Activated CD4-positive, alpha-beta T cell treated with anti-CD3 and anti-CD28 coated beads for 48 hours (primary cell): ENCODE measurements at places on chromosomes 1 and 21.

- DNase-seq, result no peak
These were observed 3.3 kb upstream of the OLIG2 start for GRCh38 chr21:33022489-33022827.

DNA sequence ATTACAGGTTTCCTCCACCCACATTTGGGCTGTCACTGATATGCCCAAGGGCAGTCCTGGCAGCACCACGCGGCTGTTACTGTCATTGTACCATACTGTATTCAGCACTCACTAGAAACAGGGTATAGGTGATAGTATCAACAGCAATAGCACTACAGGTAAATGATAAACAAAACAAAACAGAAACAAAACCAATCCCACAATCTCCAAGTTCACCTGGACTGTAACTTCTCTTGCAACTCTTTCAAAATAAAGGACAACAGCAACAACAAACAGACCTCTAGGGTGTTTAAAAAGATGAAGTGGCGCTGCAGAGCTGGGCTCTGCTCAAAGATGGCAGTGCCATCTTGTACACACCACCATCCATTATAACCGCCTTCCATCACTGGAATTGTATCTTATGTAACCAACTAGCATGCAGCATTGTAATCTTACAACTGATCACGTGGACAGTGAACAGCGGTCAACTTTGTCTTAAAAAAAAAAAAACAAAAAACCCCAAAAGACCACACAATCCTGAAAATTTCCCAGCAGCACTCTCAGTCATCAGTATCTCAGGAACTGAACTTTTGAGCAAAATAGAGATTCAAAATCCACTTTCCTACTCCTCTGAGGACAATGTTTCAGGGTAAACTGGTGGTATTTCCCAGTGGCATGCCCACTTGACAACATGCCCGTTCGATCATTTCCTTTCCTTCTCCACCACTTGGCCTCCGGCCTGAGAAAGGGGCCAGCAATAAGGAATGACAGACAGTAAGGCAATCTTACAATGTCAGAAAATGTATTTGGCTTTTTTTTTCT is 3.8 kb downstream of the IRF2BP2 start:
- DNase-seq, result peak; percentile 57

- DNase-seq, result no peak
These were observed 172.7 kb upstream of the ZP4 start for GRCh38 chr1:238063454-238063853.

- no peak for DNase-seq
These were observed 287.2 kb downstream of the LMO4 start for GRCh38 chr1:87615901-87616300.

- DNase-seq, result no peak
These were observed 68.9 kb upstream of the ACTRT2 start for GRCh38 chr1:2952371-2952770.

DNA sequence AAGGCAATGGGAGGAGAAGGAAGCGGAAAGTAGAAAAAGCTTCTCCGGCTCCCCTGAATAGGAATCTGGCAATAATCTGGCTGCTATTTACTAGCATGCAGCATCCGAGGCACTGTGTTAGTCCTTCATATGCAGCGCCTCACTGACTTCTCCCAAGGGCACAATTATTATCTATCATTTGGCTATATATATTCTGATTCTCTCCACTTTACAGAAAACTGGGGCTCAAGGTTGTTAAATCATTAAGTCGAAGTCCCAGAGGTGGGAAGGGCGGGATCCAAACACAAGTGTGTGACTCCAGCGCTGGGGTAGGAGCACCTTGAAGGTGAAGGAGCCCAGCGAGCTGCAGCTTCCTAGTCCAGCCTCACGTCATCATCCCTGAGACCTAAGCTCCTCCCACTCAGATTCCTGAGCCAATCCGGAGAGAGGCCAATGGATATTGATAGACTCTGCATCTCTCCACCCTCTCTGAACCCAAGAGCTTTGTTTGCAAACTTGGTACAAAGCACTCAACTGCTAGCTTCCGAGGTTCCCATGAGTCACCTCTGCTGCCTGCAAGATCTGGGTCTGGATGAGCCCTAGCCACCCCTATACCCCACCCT is 16.6 kb upstream of the EYA3 start:
- no peak for DNase-seq

- no peak for DNase-seq
These were observed 47.6 kb upstream of the RGS1 start for GRCh38 chr1:192527950-192528349.

GRCh38 chr1:199522338-199522737 is 505.2 kb upstream of the NR5A2 start:
- no peak for DNase-seq

- no peak for DNase-seq
These were observed 311.9 kb downstream of the PRDM2 start for GRCh38 chr1:14011888-14012287.

- DNase-seq, result no peak
These were observed 79.4 kb downstream of the ERICH3 start for GRCh38 chr1:74593887-74594866.

- DNase-seq, result no peak
These were observed 10.0 kb downstream of the RSPH1 start for GRCh38 chr21:42486072-42486471.

GRCh38 chr1:171715813-171716251 is 26.0 kb downstream of the VAMP4 start:
- DNase-seq, result no peak

GRCh38 chr21:29933088-29933487 is 6.7 kb downstream of the GRIK1 start:
- no peak for DNase-seq

DNA sequence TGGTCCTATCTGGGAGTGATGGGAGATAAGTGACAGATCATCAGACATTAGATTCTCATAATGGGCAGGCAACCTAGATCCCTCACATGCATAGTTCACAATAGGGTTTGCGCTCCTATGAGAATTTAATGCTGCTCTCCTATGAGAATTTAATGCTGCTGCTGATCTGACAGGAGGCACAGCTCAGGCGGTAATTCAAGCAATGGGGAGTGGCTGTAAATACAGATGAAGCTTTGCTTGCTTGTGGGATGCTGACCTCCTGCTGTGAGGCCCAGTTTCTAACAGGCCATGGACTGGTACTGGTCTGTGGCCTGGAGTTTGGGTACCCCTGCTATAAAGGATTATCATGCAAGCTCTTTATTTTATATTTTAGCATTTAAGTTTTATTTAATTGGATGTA is 72.0 kb downstream of the ZMYM4 start:
- no peak for DNase-seq

GRCh38 chr1:102191723-102192122 is 195.0 kb upstream of the OLFM3 start:
- no peak for DNase-seq

GRCh38 chr1:91007092-91007491 is 14.7 kb downstream of the ZNF644 start:
- DNase-seq, result no peak

- no peak for DNase-seq
These were observed 41.4 kb downstream of the NEXN start for GRCh38 chr1:77929806-77930205.

GRCh38 chr1:11568687-11569086 is 85.5 kb downstream of the FBXO2 start:
- DNase-seq, result no peak

- DNase-seq, result no peak
These were observed 93.8 kb upstream of the GRIK3 start for GRCh38 chr1:37128091-37128490.

- DNase-seq, result no peak
These were observed 115.7 kb downstream of the RGL1 start for GRCh38 chr1:183920651-183921050.

- no peak for DNase-seq
These were observed 26.2 kb upstream of the ADARB1 start for GRCh38 chr21:45048026-45048698.

DNA sequence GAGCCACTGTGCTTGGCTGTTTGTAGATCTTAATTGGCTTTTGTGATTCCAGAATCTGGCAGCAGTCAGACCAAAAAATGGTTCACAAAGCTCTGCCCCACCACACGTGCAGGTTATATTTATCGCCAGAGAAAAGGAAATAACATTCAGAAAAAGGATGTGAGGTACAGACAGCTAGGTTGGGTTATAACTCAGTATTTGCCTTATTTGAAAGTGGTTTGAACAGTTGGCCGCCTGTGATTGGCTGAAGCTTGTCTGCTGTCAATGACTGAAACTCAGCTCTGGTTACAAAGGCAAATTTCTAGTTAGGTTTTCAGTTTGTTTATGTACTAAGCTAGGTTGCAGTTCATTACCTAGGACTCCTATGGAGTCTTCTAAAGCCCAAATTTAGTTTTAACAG is 9.6 kb downstream of the SH3BGR start:
- DNase-seq, result no peak

- DNase-seq, result no peak
These were observed 13.7 kb upstream of the RPL5 start for GRCh38 chr1:92817986-92818764.

DNA sequence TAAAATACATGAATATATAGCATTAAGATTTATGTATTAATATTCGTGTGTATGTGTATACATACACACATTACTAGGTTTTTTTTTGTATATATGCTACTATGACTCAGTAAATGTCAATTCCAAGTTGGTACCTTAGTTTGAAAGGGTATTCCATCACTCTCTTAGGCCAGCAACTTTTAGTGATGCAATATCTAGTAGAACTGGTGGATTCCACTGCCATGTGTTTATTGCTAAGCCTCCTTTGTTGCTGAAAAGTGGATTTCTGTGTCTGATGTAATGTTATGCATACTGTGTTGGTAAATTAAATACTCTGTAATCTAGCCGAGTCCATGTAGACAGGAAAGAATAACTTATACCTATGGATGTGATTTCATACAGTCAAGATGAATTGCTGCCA is 16.9 kb upstream of the COL11A1 start:
- no peak for DNase-seq

DNA sequence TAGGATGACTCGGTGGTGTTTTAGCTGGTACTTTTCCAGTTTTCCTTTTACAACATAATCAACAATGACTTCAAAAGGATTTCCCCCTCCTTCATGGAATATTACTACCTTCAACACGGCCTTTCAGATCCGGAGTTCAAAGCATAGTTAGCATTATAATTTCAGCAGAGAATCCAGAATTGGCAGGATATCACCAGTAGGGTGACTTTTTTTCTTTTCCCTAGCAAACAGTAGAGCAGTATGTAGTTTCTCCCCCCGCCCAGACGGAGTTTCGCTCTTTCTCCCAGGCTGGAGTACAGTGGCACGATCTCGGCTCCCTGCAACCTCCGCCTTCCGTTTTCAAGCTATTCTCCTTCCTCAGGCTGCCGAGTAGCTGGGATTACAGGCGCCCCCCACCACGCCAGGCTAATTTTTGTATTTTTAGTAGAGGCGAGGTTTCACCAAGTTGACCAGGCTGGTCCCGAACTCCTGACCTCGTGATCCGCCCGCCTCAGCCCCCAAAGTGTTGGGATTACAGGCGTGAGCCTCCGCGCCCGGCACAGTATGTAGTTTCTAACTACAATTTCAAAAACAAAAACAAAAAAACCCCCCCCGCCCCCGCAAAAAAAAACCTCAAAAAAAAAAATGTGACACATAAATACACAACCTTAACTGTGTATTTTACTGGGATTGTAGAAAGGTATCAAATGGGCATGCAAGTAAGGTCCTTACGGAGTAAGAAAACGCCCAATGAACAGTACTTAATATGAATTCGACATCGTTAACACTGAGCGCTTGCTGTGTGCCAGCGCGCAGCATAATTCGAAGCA is 1.5 kb upstream of the COX20 start:
- DNase-seq, result peak; percentile 68

DNA sequence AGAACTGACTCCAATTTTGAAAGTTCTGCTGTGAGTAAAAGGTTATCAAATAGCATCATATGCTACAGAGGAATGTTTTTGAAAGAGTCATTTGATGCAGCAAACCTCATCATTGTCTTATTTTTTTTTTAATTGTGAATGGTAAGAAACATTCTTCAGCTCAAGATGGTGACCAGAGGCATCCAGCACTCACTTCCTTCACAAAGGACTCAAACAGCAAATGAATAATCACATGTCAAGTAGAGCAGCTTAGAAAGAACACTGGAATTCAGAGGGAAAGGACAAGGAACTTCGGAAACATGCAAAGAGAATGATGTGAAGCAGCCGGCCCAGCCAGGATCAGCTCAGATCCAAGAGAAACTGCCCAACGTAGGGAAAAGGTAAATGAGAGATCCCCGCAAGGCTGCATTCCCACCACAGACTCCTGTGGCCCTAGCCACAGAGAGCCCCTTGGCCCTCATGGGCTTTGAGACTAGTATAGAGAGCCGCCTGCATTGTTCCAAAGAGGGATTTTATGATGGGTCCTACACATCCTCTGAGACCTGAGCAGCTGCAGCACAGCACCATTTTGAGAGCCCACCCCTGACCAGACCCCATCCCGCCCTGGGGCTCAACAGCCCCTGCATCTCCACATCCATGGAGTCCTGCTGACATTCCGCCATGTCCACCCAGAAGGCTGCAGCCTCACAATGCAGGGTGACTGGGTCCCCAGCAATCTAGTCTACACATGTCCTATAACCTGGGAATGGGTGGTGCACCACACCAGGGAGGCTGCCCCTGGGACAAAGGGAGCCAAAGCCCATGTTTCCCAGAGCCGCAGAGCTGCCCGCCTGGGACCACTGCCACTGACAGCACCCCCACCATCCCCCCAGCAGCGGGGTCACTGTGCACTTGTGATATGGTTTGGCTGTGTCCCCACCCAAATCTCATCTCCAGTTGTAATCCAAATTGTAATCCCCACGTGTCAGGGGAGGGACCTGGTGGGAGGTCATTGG is 21.2 kb upstream of the UTS2 start:
- no peak for DNase-seq

- no peak for DNase-seq
These were observed 18.3 kb upstream of the PPIE start for GRCh38 chr1:39720094-39720999.

- DNase-seq, result no peak
These were observed 153.2 kb downstream of the TRABD2B start for GRCh38 chr1:47843781-47844557.

DNA sequence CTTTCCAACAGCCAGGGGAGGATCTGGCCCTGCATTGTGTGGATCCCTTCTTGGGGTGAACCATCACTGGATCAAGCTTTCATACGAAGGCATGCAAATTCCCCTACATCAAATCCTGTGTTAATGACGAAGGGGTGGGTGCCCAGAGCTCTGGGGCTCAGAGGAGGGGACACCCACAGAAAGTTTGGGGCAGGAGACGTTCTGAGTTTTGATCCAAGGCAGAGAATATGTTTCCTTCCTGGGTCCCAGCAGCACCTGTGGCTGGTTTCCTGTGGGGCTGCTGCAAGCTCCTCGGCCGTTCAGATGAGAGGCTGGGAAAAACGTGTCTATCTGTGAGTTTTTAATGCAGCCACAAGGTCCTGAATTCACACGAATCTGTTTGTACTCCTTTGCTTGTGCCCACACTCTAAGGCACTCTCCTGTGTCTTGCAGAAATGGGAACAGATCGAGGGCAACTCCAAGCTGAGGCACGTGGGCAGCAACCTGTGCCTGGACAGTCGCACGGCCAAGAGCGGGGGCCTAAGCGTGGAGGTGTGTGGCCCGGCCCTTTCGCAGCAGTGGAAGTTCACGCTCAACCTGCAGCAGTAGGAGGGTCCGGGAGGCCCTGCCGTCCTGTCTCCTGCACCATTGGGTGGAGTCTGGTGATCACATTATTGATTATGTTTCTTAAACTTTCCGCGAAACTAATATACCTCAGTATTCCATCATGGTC is 147.1 kb downstream of the PGBD5 start:
- DNase-seq, result no peak
